ENCODE measurements at places on chromosomes 12 and 14.
A peak's percentile ranks its signal among the peaks of the same experiment; 100 is the strongest.

- no peak for DNase-seq
Observed at GRCh38 chr12:128069359-128069997, 197.5 kb upstream of the TMEM132C start.

GRCh38 chr12:117380083-117380482 lies 18.7 kb upstream of the NOS1 start:
- no peak for DNase-seq

DNA sequence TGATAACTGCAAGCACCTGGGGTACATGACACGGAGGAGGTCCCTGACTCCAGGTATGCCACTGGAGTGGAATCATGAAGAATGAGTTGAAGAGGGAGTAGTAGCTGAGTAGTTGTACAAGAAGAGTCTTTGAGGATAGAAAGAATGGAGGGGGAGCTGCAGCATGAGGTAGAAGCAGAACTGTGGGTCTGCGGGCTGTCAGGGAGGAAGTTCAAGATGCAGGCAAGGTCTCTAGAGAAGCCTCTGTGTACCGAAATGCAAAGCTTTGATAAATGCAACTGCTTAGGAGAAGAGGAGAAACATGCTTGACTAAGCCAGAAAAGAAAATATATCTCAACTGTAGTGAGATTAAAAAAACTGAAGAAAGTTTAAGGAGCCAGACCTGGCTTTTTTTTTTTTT lies 91.5 kb downstream of the CPNE8 start:
- DNase-seq: no peak

- no peak for DNase-seq
Observed at GRCh38 chr12:22797701-22798100, 172.7 kb downstream of the ETNK1 start.

DNA sequence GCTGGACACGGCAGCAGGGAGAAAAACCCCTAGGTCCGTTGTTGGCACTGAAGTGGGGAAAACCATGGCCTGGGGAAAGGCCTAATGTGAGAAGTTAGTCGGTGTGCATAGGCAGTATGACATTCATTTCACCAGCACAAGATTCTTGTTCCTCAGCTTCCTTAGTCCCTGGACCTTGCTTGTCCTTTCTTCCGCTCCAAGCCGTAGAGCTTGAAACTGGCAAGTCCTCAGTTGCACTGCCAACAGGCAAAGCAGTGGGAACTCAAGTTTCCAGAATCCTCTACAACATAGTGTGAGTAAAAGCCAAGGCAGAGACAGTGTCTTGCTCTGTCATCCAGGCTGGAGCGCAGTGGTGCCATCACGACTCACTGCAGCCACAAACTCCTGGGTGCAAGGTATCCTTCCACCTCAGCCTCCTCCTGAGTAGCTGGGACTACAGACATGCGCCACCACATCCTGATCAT lies 138.5 kb upstream of the AMIGO2 start:
- DNase-seq: no peak

DNA sequence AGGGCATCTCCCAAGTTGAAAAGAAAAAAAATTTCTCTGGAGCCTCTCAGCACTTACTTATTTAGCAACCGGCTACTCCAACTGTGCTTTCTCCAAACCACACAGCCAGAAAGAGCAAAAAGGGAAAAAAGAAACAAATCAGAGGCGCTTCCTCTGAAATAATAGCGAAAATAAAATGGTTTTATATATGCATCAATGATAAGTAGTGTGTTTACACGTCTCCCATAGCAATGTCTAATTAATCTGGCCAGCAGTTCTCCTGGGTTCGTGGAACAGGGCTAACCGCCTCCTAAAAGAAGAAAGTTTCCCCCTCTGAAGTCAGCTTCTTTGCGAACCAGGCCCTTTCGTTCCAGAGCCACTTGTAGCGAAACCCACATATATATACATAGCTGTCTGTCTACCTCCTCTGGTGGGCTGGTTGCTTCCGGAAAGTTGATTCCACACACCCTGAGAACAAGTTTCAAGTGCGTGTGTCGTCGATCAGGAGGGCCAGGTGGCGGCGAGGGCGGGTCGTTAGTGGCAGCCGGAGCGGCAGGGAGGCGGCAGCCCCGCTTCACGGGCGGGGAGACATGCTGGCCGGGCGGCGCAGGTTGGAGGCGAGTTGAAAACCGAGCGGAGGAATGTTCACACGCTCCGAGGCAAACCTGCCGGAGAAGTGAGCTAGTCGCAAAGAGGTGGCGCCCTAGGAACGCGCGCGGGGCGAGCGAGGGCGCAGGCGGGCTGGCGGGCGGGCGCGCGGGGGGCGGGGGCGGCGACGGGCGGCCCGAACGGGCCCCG lies 2.7 kb downstream of the PTHLH start:
- DNase-seq: peak; percentile 31

DNA sequence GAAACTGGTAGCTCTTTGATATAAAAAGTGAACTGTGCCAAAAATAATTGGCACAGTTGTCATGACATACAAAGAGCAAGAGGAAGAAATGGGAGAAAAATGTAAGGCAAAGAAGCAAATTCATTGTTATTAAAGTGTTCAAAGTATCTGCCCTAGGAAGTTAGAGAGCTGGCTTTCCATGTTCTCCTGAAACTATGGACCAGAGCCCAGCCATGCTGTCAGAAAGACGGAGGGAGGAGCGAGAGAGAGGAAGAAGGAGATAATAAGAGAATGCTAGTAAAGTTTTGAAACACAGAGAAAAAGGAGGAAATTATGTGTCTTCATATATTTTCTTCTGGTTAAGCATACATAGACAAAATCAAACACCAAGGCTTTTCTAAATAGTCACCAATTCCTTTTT lies 78.1 kb upstream of the PELI2 start:
- DNase-seq: no peak

- no peak for DNase-seq
Observed at GRCh38 chr14:100580316-100581227, 6.6 kb downstream of the BEGAIN start.

DNA sequence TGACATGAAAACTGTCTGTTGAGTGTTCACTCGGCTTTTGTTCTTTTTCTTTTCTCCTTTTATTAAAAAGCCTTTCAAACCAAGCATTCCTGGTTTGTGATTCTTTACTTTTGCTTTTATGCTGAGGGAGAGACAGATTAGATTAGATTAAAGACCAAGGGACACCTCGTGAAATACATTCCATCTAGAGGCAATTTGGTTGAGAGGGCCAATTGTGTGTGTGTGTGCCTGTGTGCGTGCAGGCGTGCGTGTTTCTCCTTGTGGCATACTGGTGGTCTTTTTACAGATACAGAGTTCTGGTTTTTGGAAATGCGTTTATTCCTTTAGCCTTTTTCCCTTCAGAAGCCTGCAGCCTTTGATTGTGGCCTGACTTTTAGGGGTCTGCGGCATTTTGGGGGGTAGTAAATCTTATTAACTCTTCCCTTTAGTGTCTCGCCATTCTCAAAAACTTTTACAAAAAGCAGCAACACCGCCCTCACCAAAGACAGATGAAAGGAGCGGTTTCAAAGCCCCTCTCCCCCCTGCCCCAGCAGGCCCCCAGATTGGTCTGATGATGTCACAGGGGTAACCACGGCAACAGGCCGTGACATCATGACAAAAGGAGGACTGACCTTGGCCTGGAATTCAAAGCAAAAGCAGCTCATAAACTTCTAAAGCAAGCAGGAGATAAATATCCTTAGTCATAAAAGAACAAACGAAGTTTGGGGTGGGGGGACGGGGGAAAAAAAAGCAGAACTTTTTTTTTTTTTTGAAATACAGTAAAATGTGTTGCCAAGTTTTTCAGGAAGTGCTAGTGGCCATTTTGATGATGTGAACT lies 84.1 kb upstream of the TBX3 start:
- DNase-seq: no peak

GRCh38 chr14:65160091-65160490 lies 57.8 kb upstream of the MAX start:
- DNase-seq: no peak

- DNase-seq: no peak
Observed at GRCh38 chr14:70602254-70602653, 1.8 kb upstream of the MED6 start.

GRCh38 chr12:53170215-53170614 lies 10.3 kb upstream of the ZNF740 start:
- DNase-seq: no peak

DNA sequence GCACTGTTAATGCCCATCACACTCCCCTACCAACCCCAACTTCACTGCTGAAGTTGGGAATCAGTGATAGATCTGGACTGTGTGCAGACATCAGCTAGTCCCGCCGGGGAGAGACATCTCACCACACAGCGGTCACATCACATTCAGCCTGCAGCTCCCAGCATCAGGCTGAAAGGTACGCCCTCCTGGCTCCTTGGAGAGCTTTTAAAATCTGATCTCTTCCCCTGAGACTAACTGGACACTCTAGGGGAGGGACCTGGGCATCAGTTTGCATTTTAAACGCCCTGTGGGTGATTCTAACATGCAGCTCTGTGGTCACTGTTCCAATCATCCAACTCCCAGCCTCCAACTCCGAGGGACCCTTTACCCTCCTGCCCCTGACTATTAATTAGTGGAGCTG lies 58.4 kb downstream of the CCDC85C start:
- no peak for DNase-seq

DNA sequence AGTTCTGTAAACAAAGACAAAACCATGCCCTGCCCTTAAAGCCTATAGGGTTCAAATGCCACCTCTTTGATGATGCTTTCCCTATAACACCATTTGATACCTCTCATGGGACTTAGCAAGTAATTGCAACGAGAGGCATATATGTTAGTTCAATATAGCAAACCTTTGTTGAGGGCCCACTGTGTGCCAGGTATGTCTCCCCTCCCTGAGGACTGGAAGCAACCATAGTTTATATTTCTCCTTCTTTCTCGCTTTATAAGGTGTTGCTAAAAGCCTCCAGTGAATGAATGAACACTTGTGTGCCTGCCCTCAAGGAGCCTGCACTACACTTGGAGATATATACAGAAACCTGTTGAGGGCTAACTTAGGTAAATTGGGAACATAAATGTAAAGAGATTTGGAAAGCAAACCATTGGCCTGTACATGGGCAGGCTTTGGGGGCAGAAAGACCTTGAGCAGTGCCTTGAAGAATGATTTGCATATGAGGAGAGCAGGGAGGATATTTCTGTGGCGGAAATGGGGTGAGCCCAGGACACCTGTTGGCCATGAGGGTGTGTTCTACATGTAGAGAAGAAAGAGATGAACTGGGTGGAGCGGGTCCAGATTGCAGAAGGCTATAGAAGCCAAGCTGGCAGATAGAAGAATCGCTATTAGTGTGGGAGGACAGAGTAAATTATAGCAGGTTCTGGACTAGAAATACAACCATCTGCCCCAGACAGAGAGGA lies 1.8 kb upstream of the CKAP4 start:
- DNase-seq: no peak

DNA sequence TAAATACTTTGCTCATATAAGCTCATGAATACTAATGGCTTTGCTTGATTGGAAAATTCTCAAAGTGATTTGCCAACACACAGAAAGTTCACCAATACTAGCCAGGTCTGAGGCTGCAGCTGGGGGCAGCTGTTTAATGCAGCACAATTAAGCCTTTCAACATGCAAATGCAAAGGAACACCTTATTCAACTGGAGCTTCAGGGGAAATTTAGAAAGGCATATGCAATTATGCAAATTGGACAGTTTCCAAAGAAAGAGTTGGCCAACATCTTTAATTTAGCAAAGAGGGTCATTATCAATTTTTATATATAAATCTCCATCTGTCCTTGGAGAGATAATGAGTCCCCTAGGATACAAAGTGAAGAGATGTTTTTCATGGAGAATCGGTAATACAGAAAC lies 40.2 kb upstream of the OTOGL start:
- DNase-seq: no peak

- DNase-seq: no peak
Observed at GRCh38 chr12:46071335-46071734, 81.0 kb upstream of the SCAF11 start.

- no peak for DNase-seq
Observed at GRCh38 chr12:50964432-50964831, 12.1 kb downstream of the HIGD1C start.

GRCh38 chr14:21231020-21231652 lies 38.1 kb downstream of the HNRNPC start:
- no peak for DNase-seq

DNA sequence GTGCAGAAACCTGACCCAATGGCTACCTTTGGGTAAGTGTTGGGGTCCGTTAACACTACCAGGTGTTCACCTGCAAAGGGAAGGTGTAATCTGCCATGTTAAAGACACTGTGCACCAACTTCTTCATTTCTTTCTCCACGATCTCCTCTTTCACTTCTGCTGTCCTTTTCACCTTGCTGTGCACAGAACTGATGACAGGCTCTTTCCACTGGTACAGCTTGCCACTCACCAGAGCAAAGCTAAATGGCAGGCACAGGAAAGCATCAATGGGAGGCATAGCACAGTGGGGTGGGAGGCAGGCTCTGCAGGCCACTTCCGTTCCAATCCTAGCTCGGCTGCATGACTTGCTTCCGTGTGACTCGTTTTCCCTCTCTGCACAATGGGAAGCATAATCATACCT lies 2.6 kb upstream of the C12orf76 start:
- no peak for DNase-seq

GRCh38 chr12:39605501-39605900 lies 14.1 kb downstream of the ABCD2 start:
- no peak for DNase-seq

GRCh38 chr12:52305921-52306705 lies 14.8 kb upstream of the KRT81 start:
- DNase-seq: no peak

DNA sequence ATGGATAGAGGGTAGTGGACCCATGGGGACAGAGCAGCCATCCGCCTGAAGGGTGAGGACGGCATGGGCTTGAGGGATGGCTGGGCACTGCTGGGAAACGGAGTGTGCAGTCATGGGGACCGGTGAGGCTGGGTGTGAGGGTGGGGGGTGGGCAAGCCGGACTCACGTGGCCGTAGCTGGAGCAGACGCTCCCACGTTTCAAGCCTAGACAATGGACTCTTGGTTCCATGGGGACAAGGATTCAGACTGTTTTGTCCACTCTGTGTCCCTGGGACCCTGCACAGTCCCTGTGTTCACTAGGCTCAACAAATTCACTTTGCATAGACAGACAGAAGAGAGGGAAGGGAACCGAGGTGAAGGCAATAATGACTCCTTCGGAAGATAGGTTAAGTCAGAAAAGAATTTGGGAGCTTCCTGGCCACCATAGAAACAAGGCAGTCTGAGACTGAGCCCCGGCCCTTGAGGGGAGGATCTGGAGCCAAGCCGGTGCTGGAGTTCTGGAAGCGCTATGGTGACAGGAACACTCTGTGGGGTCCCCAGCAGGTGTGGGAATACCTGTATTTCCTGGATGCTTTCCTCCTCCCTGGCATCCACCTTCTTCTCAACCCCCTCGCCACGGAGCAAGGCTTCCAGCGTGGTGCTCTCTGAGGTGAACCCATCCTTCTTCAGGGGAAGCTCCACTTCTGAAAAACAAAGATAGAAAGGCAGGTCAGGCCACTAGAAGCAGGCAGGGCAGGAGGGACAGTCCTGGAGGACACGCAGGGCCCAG lies 162.5 kb downstream of the DPF3 start:
- no peak for DNase-seq

DNA sequence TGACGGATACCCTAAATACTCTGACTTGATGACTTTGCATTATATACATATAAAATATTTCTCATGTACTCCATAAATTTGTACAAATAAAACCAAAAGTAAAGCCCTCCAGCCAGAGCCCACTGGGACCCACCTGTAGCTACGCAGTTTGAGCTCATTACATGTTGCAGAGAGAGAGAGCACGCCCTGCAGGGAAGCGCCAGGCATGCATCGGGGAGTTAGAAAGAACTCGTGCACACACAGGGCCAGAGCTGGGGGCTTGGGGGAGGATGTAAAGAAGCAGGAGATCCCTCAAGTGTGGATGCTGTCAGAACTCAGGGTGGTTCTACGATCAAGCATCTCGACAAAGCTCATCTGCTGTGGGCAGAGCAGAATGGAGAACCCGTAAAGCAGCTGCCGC lies 178.5 kb upstream of the RTL1 start:
- DNase-seq: no peak

Measured in activated T-cell treated with anti-CD3 and anti-CD28 coated beads for 4 hours (primary cell).